ENCODE measurements at places on chromosomes 12 and 14.

DNA sequence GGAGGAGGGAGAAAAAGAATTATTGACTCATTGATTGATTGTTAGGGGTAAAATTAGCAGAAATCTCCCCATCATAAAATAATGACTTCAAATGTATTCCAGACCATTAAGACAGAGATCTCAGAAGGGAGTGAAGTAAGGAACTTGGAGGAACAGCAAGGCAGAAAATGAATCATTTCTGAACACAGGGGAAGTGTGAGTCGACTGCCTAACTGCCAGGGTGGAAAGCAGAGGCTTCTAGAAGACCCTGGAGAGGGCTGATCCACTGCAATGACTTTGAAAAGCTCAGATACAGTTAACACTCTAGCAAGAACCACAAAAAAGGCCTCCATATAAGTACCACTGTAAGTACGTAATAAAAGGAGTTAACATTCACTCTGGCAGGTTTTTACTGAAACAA is 9.7 kb downstream of the GLTP start:
- DNase-seq, result no peak

DNA sequence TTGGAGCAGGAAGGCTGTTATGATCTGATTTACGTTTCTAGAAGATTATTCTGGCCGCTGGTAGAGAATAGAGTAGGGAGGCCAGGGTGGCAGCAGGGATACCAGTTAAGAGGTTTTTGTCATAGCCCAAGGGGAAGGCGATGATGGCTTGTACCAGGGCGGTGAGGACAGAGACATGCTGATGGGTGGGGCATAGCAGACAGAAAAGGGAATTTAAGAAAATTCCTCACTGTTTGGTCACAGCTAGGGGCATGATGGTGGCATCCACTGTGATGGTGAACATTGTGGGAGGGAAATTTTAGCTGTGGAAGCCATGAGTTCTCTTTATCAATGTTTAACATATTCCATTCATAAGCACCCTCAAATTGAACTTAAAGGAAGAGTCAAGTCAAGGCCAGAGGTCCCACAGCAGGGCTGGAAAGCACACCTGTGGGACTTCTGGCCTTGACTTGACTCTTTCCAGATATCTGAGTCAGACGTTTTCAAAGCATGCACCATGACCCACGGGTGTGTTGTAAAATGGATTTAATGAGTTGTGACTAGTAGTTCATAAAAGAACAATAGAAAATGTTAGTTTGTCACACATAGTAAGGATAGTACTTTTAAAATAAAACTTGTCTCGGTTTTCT is 134.6 kb downstream of the CHST11 start:
- DNase-seq, result no peak

- no peak for DNase-seq
These were observed 12.3 kb upstream of the KRT74 start for GRCh38 chr12:52585946-52586345.

GRCh38 chr12:97638739-97639138 is 176.1 kb downstream of the RMST start:
- DNase-seq, result no peak

All from progenitor cell of endocrine pancreas (in vitro differentiated cells).